Mesothelial cell of epicardium (in vitro differentiated cells): ENCODE measurements at places on chromosomes 1 and 21. TPM values are rescaled to one million over a fixed set of nuclear protein-coding genes. Genes with fewer than 3 reads are reported as not detected.

Gene C1orf87
- not detected in 3 replicates for total RNA-seq

Gene HAPLN2
- 0.76 to 1.2 TPM (median 1.2 TPM) in 3 replicates for total RNA-seq

Gene EFNA4
- total RNA-seq, result 30.8 to 31.2 TPM (median 30.9 TPM) in 3 replicates

Gene WNT3A
- 0.09 to 0.16 TPM in 2 of 3 replicates, not detected in the other for total RNA-seq

Gene AMY2A
- total RNA-seq, result not detected in 3 replicates

- DNase-seq, result no peak
- no peak overlapping the region for H3K27ac ChIP-seq
- no peaks in the 10 kb centered on the region for H3K27me3 ChIP-seq
- peaks cover 17% of the 10 kb centered on the region for H3K4me1 ChIP-seq
- H3K4me3 ChIP-seq, result no peak overlapping the region
These were observed 9.0 kb upstream of the ARID1A start for GRCh38 chr1:26686795-26687194.

GRCh38 chr21:25186273-25186672 lies 421.0 kb downstream of the MRPL39 start:
- no peak overlapping the region for H3K4me3 ChIP-seq
- no peaks in the 10 kb centered on the region for H3K36me3 ChIP-seq
- no peaks in the 10 kb centered on the region for H3K4me1 ChIP-seq
- DNase-seq, result no peak
- H3K27ac ChIP-seq, result no peak overlapping the region

GRCh38 chr1:153272186-153272585 lies 12.7 kb downstream of the LORICRIN start:
- H3K36me3 ChIP-seq, result no peaks in the 10 kb centered on the region
- H3K4me1 ChIP-seq, result peaks cover 3% of the 10 kb centered on the region
- DNase-seq, result no peak
- H3K27me3 ChIP-seq, result peaks cover 15% of the 10 kb centered on the region
- no peak overlapping the region for H3K27ac ChIP-seq
- H3K4me3 ChIP-seq, result no peak overlapping the region

GRCh38 chr21:25405984-25406383 lies 201.3 kb downstream of the MRPL39 start:
- H3K36me3 ChIP-seq, result no peaks in the 10 kb centered on the region
- DNase-seq, result no peak
- H3K4me1 ChIP-seq, result no peaks in the 10 kb centered on the region
- no peak overlapping the region for H3K27ac ChIP-seq
- no peak overlapping the region for H3K4me3 ChIP-seq

GRCh38 chr1:97038410-97038809 lies 316.8 kb downstream of the PTBP2 start:
- no peak for DNase-seq
- H3K4me3 ChIP-seq, result no peak overlapping the region
- no peak overlapping the region for H3K27ac ChIP-seq
- peaks cover 2% of the 10 kb centered on the region for H3K36me3 ChIP-seq
- H3K4me1 ChIP-seq, result no peaks in the 10 kb centered on the region

DNA sequence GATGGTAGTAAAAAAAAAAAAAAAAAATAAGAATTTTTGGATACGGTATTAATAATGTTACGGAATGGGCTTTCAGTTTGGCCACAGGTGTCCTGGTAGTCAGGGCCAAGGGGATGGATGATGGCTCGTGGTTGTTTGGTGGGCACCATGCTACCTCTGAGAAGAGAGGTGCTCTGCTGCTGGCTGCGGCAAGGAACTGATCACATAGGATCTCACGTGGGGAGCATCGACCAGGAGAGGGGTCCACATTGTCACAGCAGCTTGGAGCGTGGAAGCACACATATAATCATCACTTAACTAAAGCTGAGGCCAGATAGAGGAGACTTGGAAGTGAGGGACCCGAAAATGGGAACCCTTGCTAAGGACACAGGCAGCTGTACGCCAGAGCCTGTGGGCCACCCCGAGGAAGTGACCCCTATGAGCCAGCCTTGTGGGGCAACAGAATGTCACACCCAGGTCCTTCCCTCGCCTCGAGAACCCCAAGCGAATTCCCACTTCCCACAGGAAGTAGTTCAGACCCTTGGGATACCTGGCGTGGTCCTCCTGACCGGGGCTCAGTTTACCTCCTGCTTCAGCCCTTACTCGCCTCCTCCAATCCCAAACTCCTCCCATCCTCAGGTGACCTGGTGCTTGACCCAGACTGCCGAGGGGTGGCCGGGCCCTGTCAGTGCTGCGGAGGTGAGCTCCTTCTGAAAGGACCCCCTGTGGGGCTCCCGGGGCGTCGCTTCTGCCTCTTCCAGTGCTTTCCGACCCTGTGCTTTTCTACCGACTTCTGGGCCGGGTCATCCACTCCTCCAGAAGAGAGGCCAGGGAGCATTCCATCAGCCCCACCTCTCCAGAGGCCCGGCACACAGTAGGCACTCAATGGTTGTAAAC lies 222.0 kb downstream of the CAMTA1 start:
- no peaks in the 10 kb centered on the region for H3K36me3 ChIP-seq
- DNase-seq, result no peak
- no peaks in the 10 kb centered on the region for H3K4me1 ChIP-seq
- H3K27me3 ChIP-seq, result peaks cover 71% of the 10 kb centered on the region
- no peak overlapping the region for H3K4me3 ChIP-seq
- H3K27ac ChIP-seq, result no peak overlapping the region

DNA sequence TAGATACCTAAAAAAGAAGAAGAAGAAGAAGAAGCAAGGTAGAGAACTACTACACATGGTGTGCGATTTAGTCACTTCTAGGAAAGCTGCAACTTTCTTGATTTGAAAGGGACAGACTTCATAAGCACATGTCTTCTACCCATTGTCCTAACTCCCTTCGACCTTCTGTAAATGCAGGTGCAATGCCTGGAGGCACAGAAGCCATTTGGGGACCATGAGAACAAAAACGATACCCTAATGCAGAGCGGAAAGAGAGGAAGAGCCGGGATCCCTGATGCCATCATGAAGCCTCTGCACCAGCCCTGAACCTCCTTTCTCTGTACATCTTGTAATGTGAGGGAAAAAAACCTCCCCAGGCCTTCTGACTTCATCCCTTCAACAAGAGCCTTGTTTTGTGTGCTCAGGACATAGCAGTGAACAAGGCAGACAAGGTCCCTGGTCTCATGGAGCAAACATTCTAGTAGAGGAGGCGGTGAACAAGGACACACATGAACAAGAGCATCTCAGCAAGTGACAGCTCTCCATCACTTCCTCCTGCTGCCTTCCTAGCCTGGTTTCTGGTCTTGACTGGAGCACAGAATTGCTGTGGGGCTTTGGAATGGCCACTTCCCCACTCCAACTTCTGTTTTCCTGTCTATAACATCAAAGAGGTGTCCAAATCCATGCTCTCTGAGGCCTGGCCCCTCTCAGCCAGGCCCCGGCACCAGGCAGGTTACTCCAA lies 5.5 kb upstream of the LAPTM5 start:
- peaks cover 5% of the 10 kb centered on the region for H3K4me1 ChIP-seq
- H3K4me3 ChIP-seq, result no peak overlapping the region
- H3K36me3 ChIP-seq, result no peaks in the 10 kb centered on the region
- DNase-seq, result no peak

DNA sequence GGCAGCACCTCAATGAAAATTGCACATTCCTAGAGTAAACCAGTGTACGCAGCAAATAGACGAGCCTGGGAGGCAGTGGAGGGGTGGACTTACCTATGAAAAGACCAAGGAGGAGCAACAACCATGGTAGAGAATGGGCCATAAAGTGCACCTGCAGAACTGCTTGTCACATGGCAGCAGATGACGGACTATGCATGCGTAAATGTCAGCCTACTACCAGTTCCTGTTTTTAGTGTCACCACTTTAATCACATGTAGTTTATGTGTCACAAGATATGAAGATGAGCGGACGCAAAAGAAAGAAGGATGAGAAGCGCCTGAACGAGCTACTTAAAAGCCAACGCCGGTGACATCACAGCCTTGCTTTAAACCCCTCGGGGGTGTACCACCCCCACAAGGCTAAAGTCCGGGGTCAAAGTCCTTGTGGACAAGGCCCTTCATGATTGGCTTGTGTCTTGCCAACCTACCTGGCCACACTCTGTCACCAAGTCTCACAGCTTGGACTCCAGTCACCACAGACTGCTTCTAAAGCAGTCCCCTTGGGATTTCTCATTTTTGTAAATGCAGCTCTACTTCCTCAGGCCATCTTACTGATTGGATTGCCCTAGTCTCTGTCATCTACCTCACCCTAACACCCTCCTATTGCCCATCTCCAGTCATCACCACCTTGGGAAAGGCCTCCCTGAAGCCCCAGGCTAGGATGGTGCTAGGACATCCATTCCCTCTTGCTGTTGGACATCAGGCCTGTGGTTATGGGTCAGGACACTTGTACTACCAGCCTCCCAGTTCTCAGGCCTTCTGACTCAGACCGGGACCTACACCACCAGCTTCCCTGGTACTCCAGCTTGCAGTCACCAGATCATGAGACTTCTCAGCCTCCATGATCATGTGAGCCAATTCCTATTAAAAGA lies 6.0 kb upstream of the LY9 start:
- no peak for DNase-seq
- H3K4me1 ChIP-seq, result no peaks in the 10 kb centered on the region
- no peaks in the 10 kb centered on the region for H3K27me3 ChIP-seq
- no peak overlapping the region for H3K4me3 ChIP-seq

GRCh38 chr1:171784784-171785183 lies 3.3 kb downstream of the METTL13 start:
- H3K4me1 ChIP-seq, result peaks cover 42% of the 10 kb centered on the region
- no peak for DNase-seq
- peaks cover 30% of the 10 kb centered on the region for H3K36me3 ChIP-seq
- H3K4me3 ChIP-seq, result peak overlapping the region; percentile 28
- peak overlapping the region; percentile 10 for H3K27ac ChIP-seq
- H3K27me3 ChIP-seq, result no peaks in the 10 kb centered on the region

- no peak overlapping the region for H3K4me3 ChIP-seq
- peaks cover 1% of the 10 kb centered on the region for H3K4me1 ChIP-seq
- no peak for DNase-seq
These were observed 20.3 kb upstream of the ZBTB8A start for GRCh38 chr1:32518976-32519375.

GRCh38 chr1:43509007-43509739 lies 21.5 kb upstream of the PTPRF start:
- no peak for DNase-seq
- H3K36me3 ChIP-seq, result no peaks in the 10 kb centered on the region
- H3K4me1 ChIP-seq, result no peaks in the 10 kb centered on the region
- no peak overlapping the region for H3K27ac ChIP-seq
- no peak overlapping the region for H3K4me3 ChIP-seq
- no peaks in the 10 kb centered on the region for H3K27me3 ChIP-seq
